CD4-positive, alpha-beta T cell treated with Interleukin-4 for 1 hour (primary cell): ENCODE measurements at places on chromosomes 2 and 18.
A peak's percentile ranks its signal among the peaks of the same experiment; 100 is the strongest.

GRCh38 chr2:55003706-55004639 lies 46.3 kb downstream of the RTN4 start:
- no peak for DNase-seq

DNA sequence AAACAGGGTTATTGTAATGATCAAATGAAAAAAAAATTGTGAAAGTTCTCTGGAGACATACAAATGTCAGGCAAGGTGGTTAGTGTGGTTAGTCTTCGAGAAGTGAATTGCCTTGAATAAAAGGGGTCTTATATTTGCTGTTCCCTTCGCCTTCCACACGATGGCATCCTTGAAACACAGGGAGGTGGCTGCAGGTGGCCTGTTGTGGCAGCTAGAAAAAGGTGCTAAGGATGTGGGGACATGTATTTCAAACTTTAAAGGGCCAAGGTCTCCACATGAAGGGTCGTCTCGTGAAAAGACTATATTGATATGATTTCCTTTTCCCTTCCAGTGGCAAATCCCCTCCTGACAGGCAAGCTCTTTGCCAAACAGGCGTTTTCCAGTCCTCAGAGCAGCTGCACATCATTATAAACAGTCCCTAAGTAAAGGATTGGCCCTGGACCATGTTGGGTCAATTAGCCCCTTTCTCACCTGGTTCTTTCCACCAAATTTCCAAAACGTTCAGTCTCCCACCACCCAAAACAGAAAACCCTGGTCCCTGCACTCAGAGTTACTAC lies 68.5 kb downstream of the COPS8 start:
- peak; percentile 43 for DNase-seq

DNA sequence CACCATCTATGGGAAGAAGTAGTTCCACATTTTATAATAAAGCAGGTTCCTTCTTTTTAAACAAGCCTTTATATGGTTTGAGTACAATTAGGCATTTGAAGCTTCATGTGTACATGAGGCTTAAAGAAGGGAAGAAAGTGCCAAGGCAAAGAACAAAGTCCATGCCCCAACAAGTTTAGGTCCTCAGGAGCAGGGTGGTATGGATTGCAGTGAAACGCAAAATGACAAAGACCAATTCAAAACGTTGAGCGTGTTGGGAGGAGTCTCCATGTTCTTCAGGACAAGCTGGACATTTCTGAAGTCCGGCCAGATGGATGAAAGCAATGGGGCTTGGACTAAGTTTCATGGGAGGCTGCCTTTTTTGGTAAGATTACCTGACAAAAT lies 78.8 kb upstream of the FZD5 start:
- DNase-seq = no peak

- no peak for DNase-seq
These were observed 21.0 kb upstream of the CDKL4 start for GRCh38 chr2:39264733-39265132.

DNA sequence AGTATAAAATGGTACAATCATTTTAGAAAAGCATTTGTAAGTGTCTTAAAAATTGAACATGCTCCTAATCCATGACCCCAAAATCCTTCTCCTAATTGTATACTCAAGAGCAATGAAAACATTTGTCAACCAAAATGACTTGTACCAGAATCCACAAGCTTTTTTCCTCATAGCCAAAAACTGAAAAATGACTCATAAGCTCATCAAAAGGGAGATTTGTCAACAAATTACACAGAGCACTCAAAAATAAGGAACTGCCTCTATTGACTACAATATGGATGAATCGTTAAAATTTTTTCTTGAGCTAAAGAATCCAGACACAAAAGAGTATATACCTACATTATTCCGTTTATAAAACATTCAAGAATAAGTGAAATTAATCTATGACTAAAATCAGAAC lies 544.8 kb downstream of the ARHGAP15 start:
- no peak for DNase-seq

DNA sequence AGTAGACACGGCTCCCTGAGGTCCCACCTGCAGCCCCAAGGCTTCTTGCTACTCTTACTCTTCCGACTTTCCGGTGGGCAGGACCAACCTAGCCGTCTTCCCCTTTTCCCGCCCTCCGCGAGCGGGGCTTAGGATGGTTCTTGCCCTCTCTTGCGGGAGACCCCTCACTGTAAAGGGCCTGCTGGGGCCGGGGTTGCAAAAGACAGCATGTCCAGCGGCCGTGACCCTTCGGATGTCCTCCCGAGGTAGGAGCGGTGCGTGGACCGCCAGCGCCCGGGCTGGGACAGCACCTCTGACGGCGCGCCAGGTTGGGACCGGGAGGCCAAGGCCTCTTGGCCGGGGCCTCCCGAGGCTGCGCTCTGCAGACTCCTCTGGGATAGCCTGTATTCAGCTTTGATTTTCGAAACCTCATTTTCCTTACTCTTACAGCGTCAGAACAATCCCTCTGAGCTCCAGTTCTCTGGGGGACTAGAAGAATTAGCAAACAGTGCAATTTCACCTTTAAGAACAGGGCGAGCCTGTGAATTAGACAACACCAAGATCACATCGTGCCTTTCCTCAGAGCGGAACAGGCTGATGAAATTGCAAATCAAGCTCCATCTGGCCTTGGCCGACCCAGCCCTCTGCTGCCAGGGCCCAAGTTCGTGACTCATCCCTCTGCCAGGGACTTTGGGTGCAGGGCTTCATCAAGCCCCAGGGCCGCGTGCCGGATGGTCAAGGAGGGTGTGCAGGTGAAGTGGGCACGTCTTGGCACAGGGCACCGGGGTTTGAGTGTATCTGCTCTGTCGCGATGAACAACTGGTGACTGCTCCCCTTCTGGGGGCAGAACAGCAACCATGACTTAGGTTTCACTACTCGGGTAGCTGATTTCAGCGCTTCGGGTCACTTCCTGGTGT lies 777 bp downstream of the MOCOS start:
- no peak for DNase-seq

- no peak for DNase-seq
These were observed 43.6 kb downstream of the TSPYL6 start for GRCh38 chr2:54212456-54212855.

GRCh38 chr2:17634997-17635396 lies 94.5 kb downstream of the VSNL1 start:
- no peak for DNase-seq
